ENCODE measurements at places on chromosomes 6 and 20. TPM values are rescaled to one million over a fixed set of nuclear protein-coding genes. Genes with fewer than 3 reads are reported as not detected.

The GABRR2 gene
- total RNA-seq: 1.3 TPM

The MCCD1 gene
- total RNA-seq: not detected

The SDC4 gene
- total RNA-seq: 250 TPM

The ENPP1 gene
- 7.3 TPM for total RNA-seq

DNA sequence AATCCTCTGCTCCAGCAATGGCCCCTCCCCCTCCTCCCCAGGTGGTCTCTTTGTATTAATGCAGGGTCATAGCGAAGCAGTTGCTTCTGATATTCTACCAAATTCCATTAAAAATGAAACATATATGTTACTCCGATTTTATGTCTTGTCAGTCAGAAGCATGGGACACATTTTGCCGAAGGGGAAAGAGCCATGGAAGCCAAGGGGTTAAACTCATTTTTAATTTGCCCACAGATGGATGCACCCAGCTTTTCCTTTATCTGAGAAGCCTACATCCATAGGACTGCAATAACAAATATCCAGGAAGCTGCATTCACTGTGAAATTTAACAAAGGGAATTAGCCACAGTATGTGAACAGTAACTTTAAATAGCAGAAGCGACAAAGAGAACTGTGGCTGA lies 688.2 kb downstream of the QKI start:
- H3K27ac ChIP-seq: no peak overlapping the region
- H3K4me1 ChIP-seq: peaks cover 4% of the 10 kb centered on the region
- no peak for DNase-seq
- no peak overlapping the region for H3K4me3 ChIP-seq
- no peaks in the 10 kb centered on the region for H3K36me3 ChIP-seq

DNA sequence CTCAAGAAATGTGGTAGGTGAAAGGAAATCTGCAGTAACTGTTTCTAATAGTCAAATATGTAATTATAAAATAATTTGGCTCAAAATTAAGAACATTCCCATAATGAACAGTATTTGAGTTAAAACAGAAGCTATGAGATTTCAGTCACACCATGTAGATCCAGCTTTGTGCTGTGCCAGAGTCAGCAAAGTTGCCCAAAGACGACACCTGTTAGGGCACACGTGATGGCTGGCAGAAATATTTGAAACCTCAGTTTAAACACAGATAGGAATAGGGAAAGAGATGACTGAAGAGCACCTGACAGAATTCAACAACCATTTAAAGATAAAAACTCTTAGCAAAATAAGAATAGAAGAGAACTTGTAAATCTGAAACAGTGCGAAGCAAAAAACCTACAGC lies 129.3 kb downstream of the CD83 start:
- no peaks in the 10 kb centered on the region for H3K4me1 ChIP-seq
- H3K36me3 ChIP-seq: no peaks in the 10 kb centered on the region
- H3K27ac ChIP-seq: no peak overlapping the region
- no peak for DNase-seq

DNA sequence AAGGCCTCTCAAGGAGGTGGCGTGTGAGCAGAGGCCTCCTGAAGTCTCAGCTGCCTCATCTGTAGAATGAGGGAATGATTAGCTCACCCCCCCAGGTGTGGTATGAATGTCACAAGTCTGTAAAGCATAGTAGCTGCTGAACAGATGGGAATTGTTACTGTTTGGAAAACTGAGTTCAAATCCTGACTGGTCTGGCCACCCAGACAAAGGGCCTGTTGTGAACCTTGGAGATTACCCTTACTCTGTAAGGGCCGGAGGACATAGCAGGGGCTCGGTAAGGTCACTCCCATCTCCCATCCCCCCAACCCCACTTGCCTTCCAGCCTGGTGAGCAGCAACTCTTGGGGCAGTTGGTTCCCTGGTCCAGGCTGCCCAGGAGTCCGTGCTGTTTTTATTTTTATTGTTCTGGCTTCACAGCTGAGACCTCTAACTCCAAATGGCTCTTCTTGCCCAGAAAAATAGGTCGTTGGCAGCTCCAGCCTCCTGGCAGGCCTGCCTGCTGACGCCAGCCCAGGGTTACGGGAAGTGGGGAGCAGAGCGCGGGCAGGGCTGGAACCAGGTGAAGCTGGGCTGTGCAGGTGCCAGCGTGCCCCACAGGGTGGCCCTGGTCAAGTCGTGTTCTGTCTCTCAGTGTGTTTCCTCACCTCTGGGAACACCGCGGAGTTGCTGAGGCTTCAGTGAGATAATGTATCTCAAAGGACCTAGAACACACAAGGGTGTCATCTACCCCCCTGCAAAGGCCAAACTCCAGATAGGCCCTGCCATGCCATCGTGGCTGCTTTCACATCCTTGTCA lies 4.5 kb upstream of the SIRPA start:
- H3K36me3 ChIP-seq: no peaks in the 10 kb centered on the region
- no peak overlapping the region for H3K27ac ChIP-seq
- no peak overlapping the region for H3K4me3 ChIP-seq

GRCh38 chr6:119442776-119443184 lies 93.2 kb upstream of the MAN1A1 start:
- no peak overlapping the region for H3K27ac ChIP-seq
- peaks cover 7% of the 10 kb centered on the region for H3K4me1 ChIP-seq
- no peaks in the 10 kb centered on the region for H3K27me3 ChIP-seq

DNA sequence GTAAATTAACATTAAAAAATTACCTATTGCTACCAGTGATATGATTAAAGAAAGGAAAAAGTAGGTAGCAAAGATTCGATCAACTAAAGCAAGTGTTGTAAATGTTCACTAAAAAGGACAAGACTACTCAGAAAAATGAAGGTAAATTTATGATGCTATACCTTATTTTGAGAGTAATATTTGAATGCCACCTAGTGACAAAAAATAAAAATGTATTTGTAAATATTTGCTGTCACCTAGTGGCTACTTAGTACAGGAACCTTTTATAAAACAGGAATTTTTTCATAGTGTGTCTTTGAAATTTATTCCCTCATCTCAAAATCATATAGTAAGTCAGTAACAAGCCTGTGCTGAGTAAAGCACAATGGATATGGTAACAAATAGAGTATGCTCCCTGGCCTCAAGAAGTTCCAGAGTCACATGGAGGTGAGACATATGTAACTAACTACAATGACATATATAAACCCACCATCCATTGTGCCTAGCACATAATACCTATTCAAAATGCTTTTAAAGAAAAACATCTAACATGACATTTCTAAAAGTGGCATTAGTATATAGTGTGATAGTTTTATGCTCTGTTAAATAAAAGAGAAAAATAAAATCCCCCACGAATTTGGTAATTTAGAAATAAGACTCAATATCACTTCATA lies 193.1 kb upstream of the SIM1 start:
- DNase-seq: peak; percentile 21
- no peaks in the 10 kb centered on the region for H3K4me1 ChIP-seq
- no peaks in the 10 kb centered on the region for H3K27me3 ChIP-seq
- no peak overlapping the region for H3K4me3 ChIP-seq

GRCh38 chr6:41741625-41742490 lies 5.3 kb downstream of the PGC start:
- no peak overlapping the region for H3K27ac ChIP-seq
- H3K27me3 ChIP-seq: no peaks in the 10 kb centered on the region
- no peak overlapping the region for H3K4me3 ChIP-seq
- DNase-seq: no peak
- no peaks in the 10 kb centered on the region for H3K36me3 ChIP-seq

GRCh38 chr6:139844907-139845306 lies 470.5 kb upstream of the CITED2 start:
- no peaks in the 10 kb centered on the region for H3K36me3 ChIP-seq
- no peak for DNase-seq
- H3K4me3 ChIP-seq: no peak overlapping the region
- no peaks in the 10 kb centered on the region for H3K27me3 ChIP-seq
